NCI-H2029 treated with DMSO at 0.1 percent for 48 hours (cell line): ENCODE measurements at places on chromosomes 6 and 20.

DNA sequence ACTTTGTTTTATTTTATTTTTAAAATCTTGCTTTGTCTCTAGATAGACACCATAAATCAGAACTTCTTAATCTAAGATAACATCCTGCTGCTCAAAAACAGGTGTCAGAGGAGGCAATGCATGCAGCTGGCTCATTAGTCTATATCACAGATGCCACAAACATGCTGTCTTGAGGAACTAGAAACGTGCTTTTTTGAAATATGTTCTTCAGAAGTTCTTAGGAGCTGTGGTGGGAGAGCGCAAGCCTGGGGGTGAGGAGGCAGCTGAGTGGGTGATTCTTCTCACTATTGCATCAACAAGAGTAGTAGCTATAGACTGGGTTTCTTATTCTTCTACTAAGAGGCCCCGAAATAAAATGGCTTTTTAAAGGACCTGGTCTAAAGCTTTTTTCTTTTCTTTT is 23.4 kb downstream of the IL22RA2 start:
- no peak for DNase-seq

DNA sequence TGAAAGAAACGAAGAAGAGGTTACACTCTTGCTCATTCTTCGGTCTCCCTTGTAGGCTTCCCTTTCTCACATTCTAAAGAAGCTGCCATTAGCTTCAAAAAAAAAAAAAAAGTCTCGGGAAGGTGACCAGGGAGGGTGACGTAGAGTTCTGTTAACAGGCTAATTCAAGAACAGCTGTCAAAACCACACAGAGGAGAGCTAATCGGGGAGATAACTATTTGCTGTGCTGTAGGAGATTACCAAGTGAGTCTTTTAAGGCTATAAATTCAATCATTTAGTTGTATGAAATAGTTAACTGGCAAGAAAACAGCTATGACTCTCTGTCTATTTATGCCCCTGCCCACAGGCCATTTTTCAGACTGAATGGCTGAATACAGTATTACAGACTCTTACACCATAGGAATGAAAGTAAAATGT is 256.8 kb downstream of the SYNE1 start:
- DNase-seq, result no peak

DNA sequence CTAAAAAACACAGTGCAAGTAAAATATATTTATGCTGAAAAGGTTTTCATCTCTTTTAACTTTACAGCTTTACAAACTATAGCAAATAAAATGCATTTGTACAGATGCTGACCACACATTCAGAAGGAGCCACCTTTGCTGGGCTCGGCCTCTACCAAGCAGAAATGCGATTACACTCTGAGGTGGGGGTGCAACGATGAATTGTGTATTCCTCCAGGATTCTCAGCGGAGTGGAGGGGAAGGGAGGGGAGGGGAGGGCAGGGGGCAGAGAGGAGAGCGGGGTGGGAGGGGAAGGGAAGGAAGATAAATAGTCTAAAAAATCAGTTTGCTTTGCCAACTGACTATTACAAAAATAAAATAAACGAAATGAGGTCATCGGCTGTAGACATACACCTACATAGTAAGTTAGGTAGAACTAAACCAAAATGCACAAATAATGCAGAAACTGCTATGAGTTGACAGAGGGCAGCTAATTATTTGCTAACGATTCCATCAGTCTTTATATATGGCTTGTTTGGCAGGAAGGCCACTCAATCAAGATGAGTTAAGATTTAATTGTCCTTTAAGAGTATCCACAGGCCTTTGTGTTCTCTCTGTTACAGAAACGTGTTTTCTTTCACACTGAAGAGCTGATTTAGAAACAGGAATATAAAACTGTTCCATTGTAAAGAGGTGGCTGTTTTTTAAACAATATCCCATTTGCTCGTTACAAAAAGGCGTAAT is 90.1 kb downstream of the TAF4 start:
- no peak for DNase-seq

- no peak for DNase-seq
Observed at GRCh38 chr6:7958464-7958863, 47.9 kb upstream of the TXNDC5 start.

DNA sequence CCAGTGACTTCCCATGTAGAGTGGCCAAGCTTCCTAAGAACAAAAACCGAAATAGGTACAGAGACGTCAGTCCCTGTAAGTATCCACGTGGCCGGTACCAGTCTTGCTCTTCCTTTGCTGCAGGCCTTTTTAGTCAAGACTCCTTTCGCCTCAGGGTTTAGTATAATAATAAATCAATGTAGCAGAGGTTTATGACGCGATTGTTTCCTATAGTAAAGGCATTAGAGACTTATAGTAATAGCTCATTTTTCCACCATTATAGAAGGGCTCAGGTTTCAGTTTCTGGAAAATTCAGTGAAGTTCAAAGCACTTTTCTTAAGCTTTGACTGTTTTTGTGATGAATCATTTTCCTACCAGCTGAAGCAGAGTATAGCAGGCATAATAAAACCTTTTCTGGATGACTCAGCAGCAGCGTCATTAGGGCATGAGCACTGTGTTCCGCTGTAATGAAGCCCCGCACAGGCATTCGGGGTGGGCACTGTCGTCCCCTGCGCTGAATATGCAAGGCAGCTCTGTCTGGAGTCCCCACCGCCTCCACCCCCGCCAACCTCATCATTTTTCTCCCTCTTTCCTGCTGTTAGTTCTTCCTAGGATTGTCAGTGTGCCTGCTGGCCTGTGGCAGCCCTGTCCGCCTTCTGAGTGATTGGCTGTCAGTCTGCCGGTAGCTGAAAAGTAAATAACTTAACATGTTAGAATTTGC is 51.3 kb downstream of the PTPN1 start:
- no peak for DNase-seq

GRCh38 chr6:156660389-156660788 is 116.8 kb upstream of the ARID1B start:
- no peak for DNase-seq

- peak; percentile 13 for DNase-seq
Observed at GRCh38 chr6:166955865-166956443, 396 bp downstream of the RNASET2 start.

GRCh38 chr6:111598181-111598580 is 7.5 kb downstream of the TRAF3IP2 start:
- DNase-seq, result no peak

DNA sequence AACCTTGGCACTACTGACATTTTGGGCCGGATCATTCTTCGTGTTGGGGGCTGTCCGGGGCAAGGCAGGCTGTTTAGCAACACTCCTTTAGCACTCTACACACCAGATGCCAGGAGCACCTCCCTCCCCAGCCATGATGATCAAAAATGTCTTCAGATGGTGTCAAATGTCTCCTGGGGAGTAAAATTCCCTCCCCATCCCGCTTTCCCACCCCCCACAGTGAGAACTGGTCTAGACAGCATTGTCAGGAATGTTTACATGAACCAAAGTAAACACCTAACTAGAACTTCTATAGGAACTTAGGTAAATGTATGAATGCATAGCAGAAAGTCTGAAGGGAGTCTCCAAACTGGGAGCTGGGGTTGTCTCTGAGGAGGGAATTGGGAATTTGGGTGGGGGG is 70.0 kb upstream of the TOP1 start:
- no peak for DNase-seq

GRCh38 chr6:96499781-96500180 is 21.8 kb upstream of the UFL1 start:
- DNase-seq, result no peak

GRCh38 chr6:99613705-99614429 is 7.2 kb downstream of the PRDM13 start:
- no peak for DNase-seq

GRCh38 chr6:56890683-56891429 is 64.1 kb upstream of the BEND6 start:
- DNase-seq, result no peak

GRCh38 chr6:106383573-106383972 is 23.1 kb downstream of the CRYBG1 start:
- DNase-seq, result no peak

DNA sequence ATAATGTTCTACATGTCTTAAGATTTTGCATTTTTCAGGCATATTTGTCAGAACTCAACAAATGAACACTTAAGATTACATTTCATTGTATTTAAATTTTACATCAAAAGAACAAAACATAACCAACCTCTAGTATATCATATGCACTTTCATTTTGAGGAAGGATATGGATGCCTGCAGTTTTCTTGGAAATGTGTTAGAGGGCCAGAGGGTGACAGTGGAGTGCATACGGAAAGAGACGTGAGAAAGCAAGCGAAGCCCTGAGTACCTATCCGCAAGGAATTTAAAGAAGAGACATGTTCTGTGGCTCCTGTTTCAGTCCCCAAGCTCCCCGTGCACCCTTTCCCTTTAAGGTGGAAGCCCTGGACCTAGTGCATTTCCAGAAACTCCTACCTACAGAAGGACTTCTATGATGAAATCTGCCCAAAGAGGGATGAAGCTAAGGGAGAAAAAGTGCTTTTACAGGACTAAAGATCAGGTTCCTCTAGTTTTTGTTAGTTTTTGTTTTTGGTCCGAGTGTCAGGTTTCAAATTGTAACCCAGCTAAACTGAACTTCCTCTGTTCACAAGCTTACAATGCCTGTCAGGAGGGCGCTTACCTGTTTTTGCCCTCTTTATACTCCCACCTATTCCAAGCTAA is 38.8 kb downstream of the EZR start:
- no peak for DNase-seq

- DNase-seq, result no peak
Observed at GRCh38 chr6:21861942-21862341, 268.4 kb downstream of the SOX4 start.

DNA sequence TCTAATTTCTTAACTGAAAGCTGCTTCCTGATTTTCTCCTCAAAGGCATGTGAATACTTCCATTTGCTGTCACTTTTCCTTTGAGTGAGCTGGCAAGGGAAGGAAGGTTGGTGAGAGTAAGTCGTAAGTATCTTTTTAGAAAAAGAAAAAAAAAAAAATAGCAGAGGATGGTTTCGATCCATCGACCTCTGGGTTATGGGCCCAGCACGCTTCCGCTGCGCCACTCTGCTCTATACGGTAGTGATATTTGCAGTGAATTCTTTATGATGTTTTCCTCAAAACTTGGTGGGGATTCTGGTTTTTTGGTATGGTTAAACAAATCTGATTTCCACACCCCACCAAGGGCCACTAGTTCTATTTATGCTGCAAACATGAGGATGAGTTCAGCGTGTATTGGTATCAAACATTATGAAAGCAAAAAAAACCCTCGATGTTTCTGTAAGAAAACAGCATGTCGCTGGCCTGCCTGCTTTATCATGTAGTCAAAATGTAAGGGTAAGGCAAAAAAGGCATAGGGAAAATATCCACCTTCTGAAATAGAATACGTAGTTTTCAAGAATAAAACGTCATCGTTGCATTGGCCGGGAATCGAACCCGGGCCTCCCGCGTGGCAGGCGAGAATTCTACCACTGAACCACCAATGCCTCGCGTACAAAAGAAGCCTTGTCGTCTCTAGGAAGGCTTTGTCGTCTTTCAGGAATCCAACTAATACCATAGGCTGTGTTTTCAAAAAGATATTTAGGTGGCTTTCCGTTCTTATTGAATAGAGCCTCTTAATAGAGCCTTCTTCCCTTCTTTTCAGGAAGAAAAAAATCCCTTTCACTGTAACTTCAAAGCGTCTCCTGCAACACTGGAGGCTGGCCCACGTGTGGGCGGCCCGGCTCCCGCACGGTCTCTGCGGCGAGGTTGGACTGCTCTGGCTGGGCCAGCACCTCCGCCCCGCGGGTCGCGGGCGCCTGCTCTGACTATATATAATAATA is 9.6 kb downstream of the OR2B2 start:
- peak; percentile 79 for DNase-seq

GRCh38 chr20:10716855-10717254 is 43.1 kb upstream of the JAG1 start:
- DNase-seq, result peak; percentile 31

DNA sequence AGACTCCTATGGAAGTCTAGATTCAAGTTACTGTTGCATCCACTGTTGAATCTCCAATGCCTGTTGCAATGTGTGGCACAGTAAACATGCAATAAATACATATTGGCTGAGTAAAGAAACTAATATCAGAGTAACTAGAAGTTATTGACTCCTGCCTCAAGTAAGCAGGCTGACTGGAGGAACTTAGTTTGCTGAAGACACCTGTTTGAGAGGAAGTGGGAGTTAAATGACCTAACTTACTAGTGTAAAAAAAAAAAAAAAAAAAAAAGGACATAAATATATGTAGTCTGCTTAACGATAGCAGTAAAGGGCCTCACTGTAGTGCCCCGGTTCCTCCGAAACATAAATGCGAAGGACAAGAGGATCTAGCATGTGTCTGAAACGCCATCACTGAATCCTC is 249.8 kb upstream of the PRDM1 start:
- no peak for DNase-seq

DNA sequence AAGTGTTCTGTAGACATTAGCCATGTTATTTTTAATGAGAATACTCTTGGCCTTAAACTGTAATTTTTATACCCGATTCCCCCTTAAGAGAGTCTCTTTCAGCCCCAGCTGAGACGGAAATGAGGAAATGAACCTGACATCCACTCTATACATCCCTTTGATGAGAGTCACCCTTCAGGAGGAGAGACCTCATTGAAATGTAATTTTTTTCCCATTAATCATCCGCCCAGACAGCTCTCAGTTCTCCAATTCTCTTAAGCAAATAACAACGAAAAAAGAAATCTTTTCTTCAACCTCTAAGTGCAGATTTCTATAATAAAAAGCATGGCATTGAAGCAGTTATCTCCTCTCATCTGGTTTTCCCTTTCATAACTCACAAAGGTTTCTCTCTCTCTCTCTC is 243.8 kb upstream of the PMEPA1 start:
- no peak for DNase-seq

DNA sequence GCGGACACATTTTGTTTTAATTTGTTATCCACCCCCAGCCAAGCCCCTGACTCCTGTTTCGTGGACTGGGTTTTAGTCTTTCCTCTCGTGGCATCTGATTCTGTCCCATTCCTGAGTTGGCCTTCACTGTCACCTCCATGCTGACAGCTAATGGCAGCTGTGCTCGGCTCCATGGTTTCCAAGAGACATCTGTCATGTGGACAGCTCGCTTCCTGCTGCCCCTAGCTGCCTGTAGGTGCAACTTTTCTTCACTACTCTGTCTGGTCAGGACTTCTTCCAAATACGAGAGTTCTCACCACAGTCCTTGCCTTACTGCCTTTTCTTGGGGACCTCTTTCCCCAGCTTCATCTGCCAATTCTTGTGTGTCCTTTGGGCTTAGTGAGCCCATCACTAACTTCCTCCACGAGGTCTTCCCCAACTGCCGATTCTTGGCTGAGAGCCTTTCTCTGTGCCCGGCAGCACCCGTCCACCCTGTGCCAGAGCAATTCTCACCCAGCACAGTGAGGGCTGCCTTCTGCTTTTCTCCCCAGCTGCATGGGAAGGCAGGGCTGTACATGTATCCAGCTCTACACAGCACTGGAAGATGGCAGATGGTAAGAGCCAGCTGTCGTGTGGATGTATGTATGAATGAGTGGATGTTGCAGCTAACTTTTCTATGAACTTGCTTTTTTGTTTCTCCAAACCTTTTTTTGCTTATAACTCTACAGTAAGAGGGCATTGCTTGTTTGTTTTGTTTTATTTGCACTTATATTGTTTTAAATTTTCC is 140.4 kb downstream of the F13A1 start:
- no peak for DNase-seq

- no peak for DNase-seq
Observed at GRCh38 chr6:36656441-36656840, 22.1 kb upstream of the CDKN1A start.
